Sigmoid colon (tissue), 7 donors: ENCODE measurements at places on chromosomes 16 and 17. TPM values are rescaled to one million over a fixed set of nuclear protein-coding genes. Genes with fewer than 3 reads are reported as not detected.

DNA sequence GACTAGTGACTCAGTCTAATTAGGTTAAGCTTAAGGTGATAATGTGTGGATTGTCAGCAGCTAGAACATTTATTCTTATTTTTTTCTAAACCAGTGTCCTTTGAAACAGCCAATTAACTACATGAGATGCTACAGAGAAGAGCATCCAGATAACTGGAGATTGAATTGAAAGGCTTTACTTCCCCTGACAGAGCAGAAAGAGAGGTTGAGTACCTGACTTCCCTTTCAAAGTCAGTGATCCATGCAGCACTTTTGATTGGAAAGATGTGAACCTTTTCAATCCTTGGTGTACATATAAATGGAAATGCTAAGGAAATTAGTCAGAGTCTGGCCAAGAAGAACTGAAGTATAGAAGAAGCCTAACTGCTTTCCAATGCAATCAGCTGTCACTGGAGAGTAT, 653.8 kb downstream of the CDH8 start:
- no peak for DNase-seq

DNA sequence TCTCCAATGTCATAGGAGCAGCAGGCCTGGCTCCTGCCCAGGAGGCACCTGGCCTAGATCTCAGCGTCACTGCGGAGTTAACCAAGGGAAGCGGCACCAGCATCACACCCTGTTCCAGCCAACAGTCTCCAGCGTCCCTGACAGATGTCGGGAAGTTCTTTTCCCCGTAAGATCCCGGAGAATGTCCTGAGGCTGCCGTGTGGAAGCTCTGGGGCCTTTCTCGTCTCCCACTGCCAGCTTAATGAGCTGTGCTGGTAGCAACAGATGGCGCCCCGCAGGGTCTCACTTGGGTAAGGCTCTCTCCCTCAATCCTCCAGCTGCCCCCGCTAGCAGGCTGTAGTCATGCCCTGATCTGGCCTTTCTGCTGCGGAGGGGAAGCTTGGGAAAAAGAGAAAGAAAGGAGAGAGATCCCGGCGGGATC, 57.5 kb downstream of the MARCHF10 start:
- no peak for DNase-seq

GRCh38 chr16:48862087-48862532, 252.1 kb upstream of the N4BP1 start:
- no peak for DNase-seq

DNA sequence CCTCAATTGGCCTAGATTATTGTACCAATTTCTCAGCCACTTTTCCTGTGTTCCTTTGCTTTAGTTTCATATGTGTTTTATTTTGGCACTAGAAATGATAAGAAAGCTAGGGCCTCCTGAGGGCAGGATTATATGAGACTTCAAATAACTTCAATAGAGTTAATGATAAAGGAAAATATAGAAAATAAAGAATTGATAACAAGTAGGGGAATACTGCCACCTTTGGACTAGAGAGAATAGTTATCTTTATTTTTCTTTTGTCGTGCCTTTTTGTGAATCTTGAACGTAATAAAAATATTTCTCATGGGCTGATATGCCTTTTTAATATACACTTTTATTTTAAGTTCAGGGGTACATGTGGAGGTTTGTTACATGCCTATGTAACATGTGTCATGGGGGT, 29.3 kb upstream of the RBL2 start:
- DNase-seq = no peak

DNA sequence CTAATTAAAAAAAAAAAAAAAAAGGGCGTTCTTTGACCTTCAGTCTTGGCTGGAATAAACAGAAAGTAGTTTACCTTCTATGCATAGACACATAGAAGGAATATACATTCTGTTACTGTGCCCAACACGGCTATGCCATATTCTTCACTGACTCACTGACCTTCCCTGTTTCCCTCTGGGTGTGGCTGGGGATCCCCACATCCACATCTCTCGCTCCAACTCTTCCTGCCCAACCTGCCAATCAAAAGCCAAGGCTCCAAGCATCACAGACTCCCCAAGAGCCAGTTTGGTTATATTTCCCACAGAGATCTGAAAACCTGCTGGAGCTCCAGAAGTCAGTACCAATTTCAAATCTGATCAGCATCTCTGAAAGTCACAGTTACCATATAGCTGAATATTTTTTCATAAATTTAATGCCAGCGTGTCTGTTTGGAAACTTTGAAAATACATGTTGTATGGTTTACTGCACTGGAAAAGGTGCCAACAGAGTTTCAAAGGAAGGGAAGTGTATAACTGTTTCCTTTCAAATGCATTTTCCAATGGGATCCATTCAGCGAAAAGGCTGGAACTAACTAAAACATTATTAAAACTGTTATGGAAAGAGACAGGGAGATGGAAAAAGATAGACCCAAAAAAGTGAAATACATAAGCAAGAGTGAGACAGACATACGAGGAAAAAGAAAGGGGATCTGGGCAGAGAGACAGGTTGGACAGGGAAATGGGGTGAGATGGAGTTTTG, 91.8 kb downstream of the SMG6 start:
- no peak for DNase-seq

Gene CHST6
- 2.5 TPM for total RNA-seq

Gene PRSS33
- not detected for total RNA-seq
